ENCODE measurements at places on chromosomes 1 and 21.

GRCh38 chr1:232776526-232777106 is 28.6 kb upstream of the MAP10 start:
- no peak for DNase-seq

GRCh38 chr1:13952985-13953384 is 253.0 kb downstream of the PRDM2 start:
- DNase-seq, result no peak

DNA sequence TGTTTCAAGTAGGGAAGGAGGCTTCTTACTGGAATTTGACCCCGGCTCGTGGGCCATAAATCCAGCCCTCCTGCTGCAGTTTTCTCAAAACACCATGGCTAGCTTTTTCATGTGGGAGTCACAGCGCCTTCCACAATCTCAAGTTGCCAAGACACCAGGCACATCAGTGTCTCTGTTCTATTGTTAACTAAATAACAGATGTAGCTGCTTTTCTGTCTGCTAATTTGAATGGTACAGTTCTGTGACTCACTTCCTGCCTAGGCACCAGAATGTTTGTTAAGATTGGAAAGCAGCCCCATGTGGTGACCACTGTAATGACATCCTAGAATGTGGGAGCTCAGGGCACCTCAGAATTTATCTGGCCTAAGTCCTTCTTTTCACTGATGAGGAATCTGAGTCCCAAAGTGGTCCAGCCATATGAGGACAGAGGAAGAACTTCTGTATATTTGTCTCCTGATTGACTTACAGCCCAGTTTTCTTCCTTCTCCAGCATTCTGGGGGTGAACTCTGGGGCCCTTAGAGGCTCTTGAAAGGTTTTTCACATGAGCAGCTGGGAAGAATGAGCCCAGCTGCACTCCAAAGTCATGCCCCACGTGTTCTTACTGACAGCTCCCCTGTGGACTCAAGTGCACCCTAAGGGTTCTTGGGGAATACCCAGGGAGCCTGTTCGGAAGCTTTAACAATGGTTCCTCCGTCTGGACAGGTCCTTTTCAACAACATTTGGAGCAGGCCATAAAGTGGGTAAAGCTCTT is 27.5 kb downstream of the TRIM45 start:
- DNase-seq, result peak; percentile 79

DNA sequence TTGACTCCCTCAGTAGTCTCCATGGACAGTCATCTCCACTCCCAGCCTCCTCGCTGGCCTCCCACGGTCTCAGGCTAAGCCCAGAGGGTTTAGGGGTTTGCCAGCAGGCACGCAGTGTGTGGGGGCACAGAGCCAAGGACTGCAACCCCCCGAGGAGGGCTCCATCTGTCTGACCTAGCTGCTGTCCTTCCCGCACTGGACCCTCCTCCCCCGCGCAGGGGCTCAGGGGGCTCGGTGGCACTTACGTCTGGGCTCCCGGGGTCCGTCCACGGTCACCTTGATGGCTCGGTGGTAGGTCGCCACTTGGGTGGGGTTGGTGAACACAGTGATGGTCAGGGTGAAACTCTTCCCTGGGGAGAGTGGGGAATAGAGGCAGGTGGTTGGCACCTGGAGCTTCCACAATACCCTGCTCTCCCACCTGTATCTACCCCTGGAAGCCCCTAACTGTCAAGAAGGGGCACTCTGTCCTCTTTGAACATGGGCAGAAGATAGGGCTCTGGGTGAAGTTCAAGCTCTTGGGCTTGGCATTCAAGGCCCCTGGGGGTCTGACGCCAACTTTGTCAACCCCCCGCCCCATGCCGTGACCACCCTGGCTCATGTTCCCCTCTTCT is 11.0 kb downstream of the RUNX3 start:
- no peak for DNase-seq

DNA sequence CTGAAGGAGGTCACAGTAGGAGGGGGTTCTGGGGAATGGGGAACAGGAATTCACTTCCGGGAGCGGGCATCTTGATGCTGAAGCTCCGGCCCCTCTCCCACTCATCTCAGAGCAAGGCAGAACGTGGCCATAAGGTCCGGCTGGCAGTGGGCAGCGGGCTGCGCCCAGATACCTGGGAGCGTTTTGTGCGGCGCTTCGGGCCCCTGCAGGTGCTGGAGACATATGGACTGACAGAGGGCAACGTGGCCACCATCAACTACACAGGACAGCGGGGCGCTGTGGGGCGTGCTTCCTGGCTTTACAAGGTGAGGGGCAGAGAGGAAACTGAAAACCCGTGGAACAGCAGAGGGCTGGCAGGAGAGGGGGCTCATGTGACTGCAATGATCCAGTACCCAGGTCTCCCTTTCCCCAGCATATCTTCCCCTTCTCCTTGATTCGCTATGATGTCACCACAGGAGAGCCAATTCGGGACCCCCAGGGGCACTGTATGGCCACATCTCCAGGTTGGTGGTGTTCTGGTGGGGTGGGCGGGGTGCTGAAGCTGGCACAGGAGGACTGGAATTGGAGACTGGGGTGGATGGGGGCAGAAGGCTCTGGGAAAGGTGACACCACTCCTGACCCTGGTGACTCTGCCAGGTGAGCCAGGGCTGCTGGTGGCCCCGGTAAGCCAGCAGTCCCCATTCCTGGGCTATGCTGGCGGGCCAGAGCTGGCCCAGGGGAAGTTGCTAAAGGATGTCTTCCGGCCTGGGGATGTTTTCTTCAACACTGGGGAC is 3.0 kb downstream of the SLC27A3 start:
- DNase-seq, result no peak

- no peak for DNase-seq
Observed at GRCh38 chr1:209756615-209757445, 977 bp downstream of the TRAF3IP3 start.

GRCh38 chr1:10968411-10968826 is 44.0 kb upstream of the TARDBP start:
- DNase-seq, result no peak

DNA sequence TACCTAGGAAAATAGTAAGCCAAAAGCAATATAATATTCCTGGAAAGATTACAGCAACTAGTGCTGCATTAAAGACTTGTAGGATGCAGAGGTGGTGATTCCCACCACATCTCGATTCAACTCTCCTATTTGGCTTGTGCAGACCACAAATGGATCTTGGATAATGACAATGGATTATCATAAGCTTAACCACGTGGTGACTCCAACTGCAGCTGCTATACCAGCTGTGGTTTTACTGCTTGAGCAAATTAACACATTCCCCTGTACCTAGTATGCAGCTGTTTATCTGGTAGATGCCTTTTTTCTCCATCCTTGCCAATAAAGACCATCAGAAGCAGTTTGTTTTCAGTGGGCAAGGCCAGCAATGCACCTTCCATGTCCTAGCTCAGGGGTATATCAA is 542.7 kb upstream of the ADGRL4 start:
- no peak for DNase-seq

DNA sequence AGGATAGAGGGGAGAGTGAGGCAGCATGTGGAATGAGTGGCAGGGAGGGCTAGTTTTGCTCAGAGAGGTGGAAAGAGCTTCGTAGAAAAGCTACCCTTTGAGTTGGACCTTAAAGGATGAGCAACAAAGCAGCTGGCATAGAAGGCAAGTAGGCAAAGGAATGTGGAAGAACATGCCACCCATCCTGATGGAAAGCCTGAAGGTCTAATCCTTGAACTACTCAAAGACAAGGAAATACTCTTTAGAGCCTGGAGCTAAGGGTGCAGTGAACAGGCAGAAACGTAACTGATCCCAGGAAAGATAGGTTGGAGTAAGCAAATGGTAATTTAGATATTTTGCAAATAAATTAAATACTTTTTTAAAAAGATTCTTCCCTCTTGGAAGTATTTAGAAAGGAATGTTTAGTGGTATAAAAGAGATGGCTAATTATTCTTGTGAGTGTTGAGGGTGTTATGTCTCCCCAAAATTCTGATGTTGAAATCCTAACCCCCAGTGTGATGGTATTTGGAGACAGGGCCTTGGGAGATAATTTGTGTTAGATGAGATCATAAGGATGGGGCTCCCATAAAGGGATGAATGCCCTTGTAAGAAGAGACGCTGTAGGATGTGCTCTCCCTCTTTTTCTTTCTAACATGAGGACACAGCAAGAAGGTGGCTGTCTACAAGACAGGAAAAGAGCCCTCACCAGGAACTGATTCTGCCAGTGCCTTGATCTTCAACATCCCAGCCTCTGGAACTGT is 308.1 kb upstream of the RUNX1 start:
- DNase-seq, result no peak

DNA sequence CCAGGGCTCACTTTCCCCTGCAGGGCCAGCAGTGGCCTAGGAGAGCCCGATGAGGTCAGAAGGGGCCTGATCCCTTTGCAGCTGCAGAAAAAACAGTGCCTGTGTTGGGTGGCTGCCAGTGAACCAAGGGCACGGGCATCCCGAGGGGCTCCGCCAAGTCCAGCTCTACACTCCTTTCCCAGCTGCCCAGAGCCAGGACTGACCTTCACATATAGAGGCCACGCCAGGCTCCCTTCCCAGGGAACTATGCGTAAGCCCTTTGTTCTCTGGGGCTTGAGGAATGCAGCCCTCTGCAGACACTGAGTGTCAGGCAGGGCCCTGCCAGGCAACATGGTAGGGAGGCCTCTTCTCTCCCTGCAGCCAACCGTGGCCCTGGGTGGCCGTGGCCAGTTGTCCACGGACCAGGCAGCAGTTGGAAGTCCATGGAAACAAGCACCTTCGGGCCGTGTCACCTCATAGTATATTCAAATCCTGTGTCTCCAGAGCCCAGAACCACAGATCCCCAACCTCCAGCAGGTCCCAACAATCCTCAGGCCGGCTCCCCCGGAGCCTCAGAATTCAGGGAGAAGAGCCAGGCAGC is 194.0 kb downstream of the NPHP4 start:
- no peak for DNase-seq

GRCh38 chr21:44958471-44959191 is 18.8 kb downstream of the SLX9 start:
- peak; percentile 79 for DNase-seq

DNA sequence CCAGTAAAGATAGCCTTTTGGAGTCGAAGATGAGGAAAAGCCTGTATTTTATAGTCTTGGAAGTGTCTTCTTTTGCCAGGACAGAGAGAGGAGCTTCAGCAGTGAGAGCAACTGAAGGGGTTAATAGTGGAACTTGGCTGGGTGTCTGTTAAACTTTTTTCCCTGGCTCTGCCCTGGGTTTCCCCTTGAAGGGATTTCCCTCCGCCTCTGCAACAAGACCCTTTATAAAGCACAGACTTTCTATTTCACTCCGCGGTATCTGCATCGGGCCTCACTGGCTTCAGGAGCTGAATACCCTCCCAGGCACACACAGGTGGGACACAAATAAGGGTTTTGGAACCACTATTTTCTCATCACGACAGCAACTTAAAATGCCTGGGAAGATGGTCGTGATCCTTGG is at the start of gene VCAM1:
Gene VCAM1 (plus strand): TSS at position 253 of the 400 bp plus-strand sequence. CDS start 119 bp downstream, at position 372.
- DNase-seq, result no peak

DNA sequence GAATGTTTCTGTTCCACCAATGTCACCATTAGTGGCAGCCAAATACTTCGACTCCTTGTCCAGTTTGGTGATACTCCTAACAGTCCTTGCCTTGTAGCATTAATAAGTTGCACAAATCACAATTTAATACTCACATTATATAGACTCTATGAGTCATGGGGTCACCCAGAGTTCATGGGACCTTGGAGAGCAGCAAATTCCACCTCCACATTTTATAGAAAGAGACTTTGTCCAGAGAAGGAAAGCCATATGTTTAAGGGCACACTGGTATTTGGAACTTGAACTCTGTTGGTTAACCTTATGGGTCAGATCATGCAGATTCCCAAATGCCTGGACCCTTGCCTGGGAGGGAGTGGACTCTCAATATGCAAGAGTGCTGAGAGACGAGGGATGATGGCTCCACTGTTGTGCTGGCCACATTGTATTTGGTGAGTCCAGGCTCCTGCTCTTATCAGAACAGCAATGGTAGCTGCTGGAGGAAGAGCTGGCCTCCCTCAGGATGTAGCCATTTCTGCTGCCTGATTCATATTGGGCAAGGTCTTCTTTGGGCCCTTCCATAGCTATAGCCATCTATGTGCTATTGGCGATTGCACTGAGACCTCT is 30.6 kb downstream of the DNAJC6 start:
- peak; percentile 11 for DNase-seq

GRCh38 chr1:46607345-46608130 is 3.5 kb upstream of the MKNK1 start:
- no peak for DNase-seq

GRCh38 chr1:67832737-67833601 is at the start of gene GNG12:
TSS of gene GNG12 (minus strand) at chr1:67833467. CDS start at chr1:67707686, 125,781 bp downstream.
- DNase-seq, result peak; percentile 33

DNA sequence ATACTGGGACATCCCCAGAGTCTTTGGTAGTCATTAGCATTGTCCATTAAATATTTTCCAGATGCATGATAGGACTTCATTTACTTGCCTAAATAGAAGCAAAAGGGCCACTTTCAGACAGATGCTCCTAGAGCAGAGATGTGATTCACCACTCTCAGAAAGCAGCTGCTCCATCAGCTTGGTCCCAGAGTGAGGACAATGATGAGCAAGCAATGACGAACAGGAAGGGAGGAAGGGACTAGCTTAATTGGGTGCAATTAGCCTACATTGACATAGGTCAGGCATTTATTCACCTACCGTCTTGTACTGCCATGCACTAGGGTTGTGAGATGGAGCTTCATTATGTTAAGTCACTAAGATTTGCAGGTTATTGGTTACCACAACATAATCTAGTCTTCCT is 85.1 kb upstream of the PLXNA2 start:
- DNase-seq, result no peak

GRCh38 chr21:38120984-38121855 is 135.6 kb upstream of the KCNJ15 start:
- DNase-seq, result no peak

- DNase-seq, result no peak
Observed at GRCh38 chr1:119375366-119375765, 6.8 kb downstream of the HAO2 start.

DNA sequence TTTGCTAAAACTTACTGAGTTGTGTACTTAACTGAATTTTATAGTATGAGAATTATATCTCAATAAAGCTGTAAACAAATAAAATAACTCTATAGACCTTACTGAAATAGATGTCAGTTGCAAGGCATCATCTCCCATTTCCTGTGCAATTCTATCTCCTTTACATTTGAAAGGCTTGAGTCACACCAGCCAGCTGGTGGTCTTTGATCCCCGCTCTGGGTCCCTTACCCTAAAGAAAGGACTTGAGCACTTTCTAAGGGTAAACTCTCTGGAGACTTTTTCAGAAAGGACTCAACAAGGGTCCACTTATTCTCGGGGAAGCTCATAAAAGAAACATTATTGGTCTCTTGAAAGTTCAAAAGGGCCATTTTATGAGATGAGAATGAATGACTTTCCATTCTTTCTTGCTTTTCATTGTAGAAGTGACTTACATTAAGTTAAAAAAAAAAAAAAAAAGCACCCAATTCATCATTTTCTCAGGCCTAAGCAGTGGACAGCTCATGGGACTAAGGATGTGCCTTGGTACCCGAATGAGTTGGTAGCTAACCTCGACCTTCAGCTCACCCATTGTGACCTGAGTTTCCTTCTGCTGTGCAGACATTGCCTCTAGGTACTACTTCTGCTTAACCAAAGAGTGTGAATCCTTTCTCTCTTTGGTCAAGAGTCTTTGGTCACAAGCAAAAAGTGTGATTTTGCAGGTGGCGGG is 147.0 kb upstream of the COA6 start:
- no peak for DNase-seq

- no peak for DNase-seq
Observed at GRCh38 chr1:166136222-166136621, 30.6 kb downstream of the FAM78B start.

Data from astrocyte of the cerebellum (primary cell).